Pulmonary artery endothelial cell (primary cell): ENCODE measurements at places on chromosomes 6 and 20. TPM values are rescaled to one million over a fixed set of nuclear protein-coding genes. Genes with fewer than 3 reads are reported as not detected.

GRCh38 chr20:35248641-35249475 is 22.4 kb downstream of the MMP24 start:
- no peak for DNase-seq

DNA sequence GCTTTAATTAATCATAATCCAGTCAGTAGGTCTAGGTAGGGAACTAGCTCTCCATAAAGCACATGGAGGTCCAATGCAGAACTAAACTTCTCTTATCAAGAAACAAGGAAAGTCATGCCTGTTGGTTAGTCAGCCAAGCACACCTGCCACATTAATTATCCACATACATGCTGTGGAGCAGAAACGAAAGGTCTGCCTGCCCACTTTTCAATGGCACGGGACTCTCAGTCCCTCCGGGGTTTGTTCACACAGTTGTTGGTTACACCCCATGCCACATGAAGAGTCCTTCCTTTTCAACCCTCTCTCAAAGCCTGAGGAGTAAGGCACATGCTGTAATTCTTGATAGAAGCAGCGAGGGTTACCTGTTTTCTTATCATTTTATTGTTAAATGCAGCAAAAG is 1096.4 kb upstream of the MAP3K7 start:
- no peak for DNase-seq

DNA sequence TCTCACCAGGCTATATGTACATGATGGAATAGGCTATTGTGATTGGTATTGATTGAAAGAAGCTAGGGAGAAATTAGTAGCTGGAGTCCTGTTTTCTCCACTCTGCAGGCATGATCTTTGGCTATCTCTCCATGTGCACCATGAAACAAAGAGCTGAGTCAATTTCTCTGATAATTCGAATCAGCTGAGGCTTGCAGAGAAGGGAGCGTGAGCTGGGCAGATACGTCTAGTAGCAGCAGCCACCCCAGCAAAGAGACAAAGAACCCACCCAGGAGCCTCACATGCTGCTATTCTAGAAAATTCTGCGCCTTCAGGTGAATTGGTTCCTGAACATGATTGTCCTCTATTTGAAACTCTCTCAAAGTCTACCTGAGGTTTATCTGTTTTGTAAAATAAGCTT is 6.9 kb upstream of the SGK1 start:
- DNase-seq, result no peak

OOEP gene
- not detected in 2 replicates for total RNA-seq

STX16 gene
- total RNA-seq, result 45.6 and 54.9 TPM in 2 replicates
